ENCODE measurements at places on chromosomes 2 and 18. TPM values are rescaled to one million over a fixed set of nuclear protein-coding genes. Genes with fewer than 3 reads are reported as not detected.

Gene RBKS
- total RNA-seq, result 0.66 TPM

Gene CD207
- 1.1 TPM for total RNA-seq

Gene FBXO41
- 11.5 TPM for total RNA-seq

DNA sequence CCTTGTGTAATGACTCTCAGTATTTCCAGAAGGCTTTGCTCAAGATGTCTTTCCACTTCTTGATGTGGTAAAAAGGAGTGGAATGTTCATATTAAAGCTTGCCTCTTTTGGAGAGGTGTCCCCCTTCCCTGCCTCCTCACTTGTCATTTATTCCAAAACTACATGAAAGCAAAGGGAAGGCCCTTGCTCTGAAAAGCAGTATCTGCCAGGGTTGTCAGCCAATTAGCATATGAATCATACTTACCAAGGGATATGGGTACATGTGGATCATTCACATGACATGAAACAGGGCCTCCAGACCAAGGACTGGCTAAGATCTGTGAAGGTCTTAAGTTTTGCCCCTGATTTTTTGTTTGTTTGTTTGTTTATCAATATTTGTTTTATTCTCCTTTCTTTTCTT, 31.3 kb downstream of the ANXA4 start:
- H3K4me1 ChIP-seq, result no peaks in the 10 kb centered on the region
- DNase-seq, result no peak
- no peaks in the 10 kb centered on the region for H3K36me3 ChIP-seq
- no peak overlapping the region for H3K27ac ChIP-seq

DNA sequence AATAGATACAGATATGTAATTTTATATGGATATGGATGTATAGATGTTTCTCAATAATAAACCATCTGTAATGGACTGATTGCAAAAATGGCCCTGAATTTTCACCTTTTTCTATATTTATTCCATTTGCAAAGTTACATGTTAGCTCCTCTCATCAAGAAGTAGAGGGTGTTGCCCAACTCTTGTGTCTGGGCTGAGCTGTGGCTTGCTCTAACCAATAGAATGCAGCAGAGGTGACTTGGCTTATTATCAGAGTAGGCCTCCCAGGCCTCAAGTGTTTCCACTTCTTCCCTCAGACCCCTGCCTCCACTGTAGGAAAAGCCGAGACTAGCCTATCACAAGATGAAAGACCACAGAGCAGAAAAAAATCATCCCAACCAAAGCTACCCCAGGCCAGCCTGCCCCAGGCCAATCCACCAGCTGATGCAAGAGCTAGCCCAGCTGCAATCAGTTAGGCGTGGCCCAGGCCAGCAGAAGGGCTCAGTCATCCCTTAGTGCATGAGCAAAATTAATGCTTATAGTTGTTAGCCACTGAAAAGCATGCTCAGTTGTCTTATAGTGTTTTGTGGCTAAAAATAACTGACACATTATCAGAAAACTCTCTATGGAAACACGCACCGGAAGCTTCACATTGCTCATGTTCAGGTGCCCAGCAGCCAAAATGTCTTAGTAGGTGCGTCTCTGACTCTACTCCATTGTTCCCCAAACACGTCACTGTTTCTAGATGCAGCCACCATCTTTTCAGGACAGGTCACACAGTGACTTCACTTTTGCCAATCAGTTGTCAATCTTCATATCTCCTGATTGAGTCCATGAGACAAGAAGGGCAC, 464.0 kb downstream of the FBXO15 start:
- H3K4me1 ChIP-seq, result no peaks in the 10 kb centered on the region
- H3K27me3 ChIP-seq, result no peaks in the 10 kb centered on the region

- H3K36me3 ChIP-seq, result no peaks in the 10 kb centered on the region
- H3K4me3 ChIP-seq, result no peak overlapping the region
- H3K27ac ChIP-seq, result no peak overlapping the region
- DNase-seq, result no peak
- peaks cover 7% of the 10 kb centered on the region for H3K4me1 ChIP-seq
- H3K27me3 ChIP-seq, result no peaks in the 10 kb centered on the region
These were observed 1473.2 kb downstream of the LRP1B start for GRCh38 chr2:140657657-140658056.

GRCh38 chr2:240296104-240296406, 139.4 kb upstream of the GPC1 start:
- H3K27ac ChIP-seq, result no peak overlapping the region
- H3K27me3 ChIP-seq, result no peaks in the 10 kb centered on the region
- H3K4me3 ChIP-seq, result no peak overlapping the region

DNA sequence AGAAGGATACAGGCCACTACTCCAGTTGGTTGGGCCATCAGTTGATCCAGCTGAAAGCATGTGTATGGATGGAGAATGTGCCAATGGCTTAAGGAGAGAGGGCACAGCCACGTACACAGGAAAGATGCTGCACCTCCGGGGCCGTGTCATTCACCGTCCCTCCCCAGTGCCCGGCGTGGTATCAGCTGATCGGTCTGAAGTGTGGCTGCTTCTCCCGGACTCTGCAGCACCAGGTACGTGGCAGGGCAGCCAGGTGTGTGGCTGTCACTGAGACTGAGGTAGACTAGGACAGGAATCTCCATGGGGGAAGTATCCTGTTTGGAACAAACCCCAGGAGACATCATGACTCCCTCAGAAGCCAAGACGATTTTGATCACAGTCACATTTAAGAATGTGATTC, 4.2 kb upstream of the ERFE start:
- H3K36me3 ChIP-seq, result no peaks in the 10 kb centered on the region
- no peaks in the 10 kb centered on the region for H3K27me3 ChIP-seq
- no peak overlapping the region for H3K27ac ChIP-seq
- H3K4me3 ChIP-seq, result no peak overlapping the region

GRCh38 chr2:43328133-43328532, 101.7 kb upstream of the ZFP36L2 start:
- no peak for DNase-seq
- no peak overlapping the region for H3K27ac ChIP-seq
- H3K27me3 ChIP-seq, result no peaks in the 10 kb centered on the region
- peaks cover 2% of the 10 kb centered on the region for H3K4me1 ChIP-seq
- no peak overlapping the region for H3K4me3 ChIP-seq

DNA sequence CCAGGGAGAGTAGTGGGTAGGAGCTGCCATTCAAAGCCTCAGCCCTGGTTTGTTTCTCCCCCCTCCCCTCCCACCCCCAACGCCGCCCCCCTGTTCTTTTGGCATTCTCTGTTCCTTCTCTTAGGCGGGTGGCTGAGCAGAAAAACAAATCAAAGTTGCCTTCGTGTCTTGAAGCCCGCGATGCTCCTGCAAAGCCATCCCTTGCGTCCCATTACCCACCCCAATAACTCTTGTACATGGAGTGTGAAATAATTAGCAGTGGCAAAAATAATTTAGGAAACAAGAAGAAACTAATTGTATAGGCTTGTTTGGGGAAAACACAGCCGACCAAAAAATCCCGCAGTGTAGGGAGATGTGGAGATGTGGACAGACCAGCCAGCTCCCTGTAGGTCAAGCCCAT, 59.6 kb downstream of the CELF4 start:
- H3K27me3 ChIP-seq, result peaks cover 26% of the 10 kb centered on the region

DNA sequence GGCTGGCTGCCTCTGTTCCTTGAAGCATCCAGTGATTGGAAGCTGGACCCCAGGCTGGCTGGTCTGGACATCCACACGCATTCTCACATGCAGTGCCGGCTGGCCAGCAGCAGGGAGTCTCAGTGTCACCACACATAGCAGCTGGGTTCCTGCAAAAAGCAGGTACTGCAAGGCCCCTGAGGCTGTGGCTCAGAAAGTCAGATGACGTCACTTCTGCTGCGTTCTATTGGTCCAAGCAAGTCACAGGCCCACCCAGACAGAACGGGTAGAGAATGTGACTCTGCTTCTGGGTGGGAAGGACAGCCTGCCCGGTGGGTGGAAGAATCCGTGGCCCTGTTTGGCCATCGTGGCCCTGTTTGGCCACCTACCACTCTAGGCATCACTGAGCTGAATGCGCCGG, 51.3 kb upstream of the SPP2 start:
- H3K27me3 ChIP-seq, result no peaks in the 10 kb centered on the region
- DNase-seq, result no peak
- H3K4me3 ChIP-seq, result no peak overlapping the region
- peaks cover 6% of the 10 kb centered on the region for H3K4me1 ChIP-seq

DNA sequence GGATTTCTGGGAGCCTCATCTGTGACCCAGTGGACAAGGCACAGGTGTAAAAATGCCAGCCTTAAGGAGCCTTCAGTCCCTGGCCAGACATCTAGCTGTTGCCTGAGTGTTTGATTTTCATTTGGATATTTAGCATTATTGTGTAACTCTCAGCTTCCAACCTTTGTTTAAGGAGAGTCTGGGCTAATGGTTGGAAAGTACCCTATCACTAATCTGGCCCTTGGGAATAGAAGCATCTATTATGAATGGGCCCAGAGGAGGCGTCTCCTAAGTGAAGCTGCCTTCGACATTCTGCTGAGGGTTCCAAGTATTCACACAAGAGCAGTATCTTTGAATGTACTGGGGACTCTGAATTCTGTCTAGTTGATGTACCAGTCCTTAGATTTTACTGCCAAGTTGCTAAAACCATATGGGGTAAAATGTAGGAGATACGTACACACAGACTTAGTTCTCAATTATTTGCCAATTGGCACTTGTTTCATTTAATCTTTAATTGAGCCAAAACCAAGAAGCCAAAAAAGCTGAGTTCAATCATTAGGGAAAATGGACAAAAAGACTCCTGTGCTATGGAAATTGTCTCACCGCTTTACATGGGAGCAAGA, 7.2 kb upstream of the ANKRD29 start:
- H3K4me3 ChIP-seq, result no peak overlapping the region
- peak; percentile 87 for DNase-seq
- H3K4me1 ChIP-seq, result peaks cover 41% of the 10 kb centered on the region
- no peak overlapping the region for H3K27ac ChIP-seq

- peaks cover 93% of the 10 kb centered on the region for H3K27me3 ChIP-seq
- DNase-seq, result no peak
- no peak overlapping the region for H3K4me3 ChIP-seq
- no peaks in the 10 kb centered on the region for H3K4me1 ChIP-seq
- H3K36me3 ChIP-seq, result no peaks in the 10 kb centered on the region
These were observed 5.3 kb downstream of the TWIST2 start for GRCh38 chr2:238853218-238853617.

- H3K27me3 ChIP-seq, result no peaks in the 10 kb centered on the region
- no peak overlapping the region for H3K4me3 ChIP-seq
- no peak for DNase-seq
- H3K27ac ChIP-seq, result no peak overlapping the region
These were observed 93.3 kb downstream of the ST6GAL2 start for GRCh38 chr2:106792671-106793070.
